Non-pigmented ciliary epithelial cell (primary cell): ENCODE measurements at places on chromosomes 12 and 14.

DNA sequence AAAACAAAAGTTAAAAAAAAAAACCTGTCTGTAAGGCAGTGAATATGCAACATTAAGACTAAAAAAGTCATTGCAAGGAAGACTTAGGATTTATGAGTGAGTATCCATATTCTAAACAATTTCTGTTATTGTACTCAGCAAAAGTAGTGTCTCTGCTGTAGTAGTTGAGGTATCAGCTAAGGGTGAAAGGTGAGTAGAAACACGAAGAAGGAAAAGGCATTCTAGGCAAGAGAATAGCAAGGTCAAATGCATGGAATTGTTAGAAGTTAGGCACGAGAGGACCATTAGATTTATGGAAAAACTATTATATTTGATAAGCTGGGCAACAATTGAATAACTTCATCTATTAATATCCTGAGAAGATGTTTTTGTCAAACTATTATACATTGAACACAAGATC is 1.8 kb downstream of the EID3 start:
- no peak for DNase-seq

GRCh38 chr14:31263485-31264133 is 56.0 kb upstream of the HECTD1 start:
- peak; percentile 99 for DNase-seq

DNA sequence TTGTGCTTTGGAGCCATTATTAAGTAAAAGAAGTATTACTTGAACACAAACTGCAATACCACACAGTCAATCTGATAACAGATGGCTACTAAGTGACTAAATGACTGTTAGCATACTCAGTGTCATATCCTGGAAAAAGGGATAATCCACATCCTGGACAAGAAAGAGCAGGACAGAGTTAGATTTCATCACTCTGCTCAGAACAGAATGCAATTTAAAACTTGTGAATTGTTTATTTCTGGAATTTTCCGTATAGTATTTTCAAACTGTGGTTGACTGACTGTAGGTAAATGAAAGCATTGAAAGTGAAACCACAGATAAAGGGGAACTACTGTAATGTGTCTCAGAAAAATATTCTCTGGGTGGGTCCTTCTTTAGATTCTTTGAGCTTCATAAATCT is 458.8 kb downstream of the TMEM117 start:
- DNase-seq: no peak

GRCh38 chr12:62803756-62804155 is 131.2 kb downstream of the PPM1H start:
- DNase-seq: no peak

GRCh38 chr14:76232800-76233199 is 81.1 kb downstream of the GPATCH2L start:
- DNase-seq: no peak

GRCh38 chr12:67638694-67639093 is 9.9 kb upstream of the DYRK2 start:
- no peak for DNase-seq

DNA sequence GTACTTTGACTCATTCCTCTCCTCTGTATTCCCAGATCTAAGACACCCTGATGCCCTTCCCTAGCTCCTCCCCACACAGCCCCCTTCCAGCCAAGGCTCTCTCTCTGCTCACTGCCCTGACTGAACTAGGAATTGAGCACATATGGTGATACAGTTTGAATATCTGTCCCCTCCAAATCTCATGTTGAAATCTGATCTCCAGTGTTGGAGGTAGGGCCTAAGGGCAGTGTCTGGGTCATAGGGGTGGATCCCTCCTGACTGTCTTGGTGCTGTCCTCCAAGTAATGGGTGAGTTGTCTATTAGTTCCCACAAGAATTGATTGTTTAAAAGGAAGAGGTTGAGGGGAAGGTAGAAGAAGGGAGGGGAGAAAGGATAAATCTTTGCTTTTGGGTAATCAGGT is 17.4 kb downstream of the CMKLR1 start:
- no peak for DNase-seq

DNA sequence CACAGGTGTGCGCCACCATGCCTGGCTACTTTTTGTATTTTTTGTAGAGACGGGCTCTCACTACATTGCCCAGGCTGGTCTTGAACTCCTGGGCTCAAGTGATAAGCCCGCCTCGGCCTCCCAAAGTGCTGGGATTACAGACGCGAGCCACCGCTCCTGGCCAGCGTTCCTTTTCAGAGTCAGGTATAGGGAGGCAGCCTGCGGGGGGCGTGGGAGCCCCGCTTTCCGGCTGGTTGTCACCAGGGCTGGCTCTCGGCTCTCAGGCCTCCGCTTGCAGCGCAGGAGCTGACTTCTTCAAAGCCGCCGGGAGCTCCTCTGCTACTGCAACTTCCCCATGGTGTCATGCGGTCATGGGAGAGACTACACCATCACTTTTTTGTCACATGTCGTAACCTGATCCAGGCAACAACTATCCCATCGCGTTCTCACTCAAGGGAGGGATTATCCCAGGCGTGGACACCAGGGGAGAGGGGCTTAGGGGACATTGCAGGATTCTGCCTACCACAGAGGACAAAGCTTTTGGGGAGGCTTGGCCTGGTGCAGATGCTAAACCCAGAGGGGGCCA is 129.4 kb downstream of the SCARB1 start:
- no peak for DNase-seq

DNA sequence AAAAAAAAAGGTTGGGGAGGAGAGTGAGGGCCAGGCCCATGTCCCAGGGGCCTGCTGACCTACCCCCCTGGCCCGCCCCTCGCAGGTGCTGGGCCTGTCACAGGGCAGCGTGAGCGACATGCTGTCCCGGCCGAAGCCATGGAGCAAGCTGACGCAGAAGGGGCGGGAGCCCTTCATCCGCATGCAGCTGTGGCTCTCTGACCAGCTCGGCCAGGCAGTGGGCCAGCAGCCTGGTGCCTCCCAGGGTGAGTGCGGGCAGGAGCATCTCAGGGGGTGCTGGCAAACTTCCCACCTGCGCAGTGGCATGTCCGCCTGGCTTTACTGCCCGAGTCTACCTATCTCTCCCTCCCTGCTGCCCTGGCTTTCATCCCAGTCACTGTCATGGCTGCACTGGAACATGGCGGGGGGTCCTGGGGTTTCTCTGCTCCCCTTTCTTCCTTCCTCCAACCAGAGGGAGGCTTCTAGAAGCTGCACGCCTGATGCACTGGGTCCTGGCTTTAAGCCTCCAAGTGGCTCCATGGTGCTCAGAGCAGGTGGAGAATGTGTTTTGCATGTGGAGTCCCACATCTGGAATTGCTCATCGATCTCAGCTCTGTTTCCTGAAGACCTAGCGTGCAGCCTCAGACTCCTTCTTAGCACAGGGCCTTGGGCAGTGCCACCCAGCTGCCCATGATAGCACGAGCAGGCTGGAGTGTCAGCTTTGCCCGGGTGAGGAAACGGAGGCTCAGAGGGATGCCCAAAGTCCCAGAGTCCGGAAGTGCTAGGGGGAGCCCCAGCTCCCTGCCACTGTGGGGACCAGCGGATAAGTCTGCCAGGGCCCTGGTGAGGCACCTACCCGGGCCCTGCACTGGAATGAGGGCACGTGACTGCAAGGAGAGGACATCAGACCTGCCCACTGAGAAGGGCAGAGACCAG is 46.3 kb downstream of the PHETA1 start:
- DNase-seq: no peak

- no peak for DNase-seq
Observed at GRCh38 chr12:66244446-66244845, 55.4 kb downstream of the IRAK3 start.

DNA sequence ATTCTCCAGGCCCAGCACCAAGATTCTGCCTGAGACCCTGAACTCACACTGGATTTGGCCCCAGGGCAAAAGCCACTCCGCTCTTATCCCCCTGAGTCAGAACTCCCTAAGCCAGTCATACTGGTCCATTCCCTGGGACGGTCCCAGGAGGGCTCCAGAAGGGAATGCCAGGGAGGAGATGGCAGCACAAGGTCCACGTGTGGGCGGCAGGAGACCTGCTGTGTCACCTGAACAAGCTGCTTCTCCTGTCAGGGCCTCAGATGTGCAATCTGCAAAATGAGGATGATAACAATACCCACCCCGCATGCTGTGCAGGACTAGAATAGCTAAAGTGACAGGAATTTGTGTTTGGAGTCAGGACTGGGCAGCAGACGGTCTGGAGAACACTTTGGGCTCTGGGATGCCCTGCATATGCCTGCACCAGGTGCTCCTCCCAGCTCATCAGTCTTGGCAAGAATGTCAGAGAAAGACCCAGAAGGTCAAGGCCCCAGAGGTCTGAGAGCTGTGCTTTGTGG is 40.3 kb downstream of the CMKLR1 start:
- DNase-seq: no peak

DNA sequence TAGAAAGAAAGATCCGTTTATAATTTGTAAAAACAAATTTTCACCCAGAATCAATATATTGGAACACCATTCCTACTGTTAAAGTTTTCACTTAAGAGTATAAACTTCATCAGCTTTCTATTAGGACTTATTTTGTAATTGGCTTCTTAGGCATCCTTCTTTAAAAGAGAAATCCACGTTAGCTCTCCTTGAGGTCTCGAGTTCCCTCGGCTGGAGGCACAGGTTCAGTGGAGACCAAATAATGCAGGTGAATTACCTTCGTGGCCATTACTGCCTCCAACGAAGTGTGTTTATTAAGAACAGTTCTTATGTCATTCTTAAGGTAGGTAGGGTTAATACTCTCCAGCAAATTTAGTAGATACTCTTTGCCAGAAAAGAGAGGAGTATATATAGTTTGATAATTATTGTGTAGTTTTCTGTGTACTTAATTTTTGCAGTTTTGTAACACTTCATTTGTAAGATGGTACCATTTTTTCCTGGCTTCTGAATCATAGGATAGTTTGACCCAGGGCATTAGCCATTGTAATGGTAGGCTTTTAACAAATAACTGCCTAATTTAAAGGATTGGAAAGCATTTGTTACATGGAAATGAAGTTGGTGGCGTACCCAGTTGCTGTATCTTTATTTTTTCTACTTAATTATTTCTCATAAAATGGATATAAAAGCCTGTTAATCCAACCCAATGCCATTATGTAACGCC is 2.2 kb downstream of the CALM1 start:
- DNase-seq: no peak

DNA sequence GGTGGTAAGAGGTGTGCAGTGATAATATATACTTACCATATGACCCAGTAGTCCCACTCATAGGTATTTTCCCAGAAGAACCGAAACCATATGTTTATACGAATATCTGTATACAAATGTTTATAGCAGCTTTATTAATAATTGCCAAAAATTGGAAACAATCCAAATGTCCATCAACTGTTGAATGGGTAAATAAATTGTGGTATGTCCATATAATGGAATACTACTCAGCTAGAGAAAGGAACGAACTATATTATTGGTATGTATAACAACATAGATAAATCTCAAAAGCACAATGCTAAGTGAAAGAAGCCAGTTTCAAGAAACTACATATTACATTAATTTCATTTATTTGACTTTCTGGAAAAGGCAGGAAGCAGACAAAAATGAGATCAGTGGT is 66.1 kb downstream of the TTLL5 start:
- no peak for DNase-seq
